ENCODE measurements at places on chromosomes 13 and 19. TPM values are rescaled to one million over a fixed set of nuclear protein-coding genes. Genes with fewer than 3 reads are reported as not detected.

DNA sequence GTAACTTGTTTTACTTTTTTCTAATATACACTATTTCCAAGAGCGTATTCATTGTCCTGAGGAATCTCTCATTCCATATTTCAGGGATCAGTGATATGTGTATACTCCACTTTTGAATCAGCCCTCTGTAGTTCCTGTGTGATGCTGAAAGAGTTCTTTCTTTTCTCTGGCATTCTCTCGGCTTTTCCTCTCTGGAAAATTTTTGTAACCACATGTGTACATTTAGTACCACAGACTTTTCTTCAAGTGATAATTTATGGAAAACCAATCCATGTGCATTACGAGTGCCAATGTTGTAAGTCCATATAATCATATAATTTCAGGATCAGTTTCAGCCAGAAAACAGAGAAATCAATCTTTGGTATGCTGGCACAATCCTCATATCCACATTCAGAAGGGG, 102.2 kb upstream of the MBNL2 start:
- DNase-seq: no peak

DNA sequence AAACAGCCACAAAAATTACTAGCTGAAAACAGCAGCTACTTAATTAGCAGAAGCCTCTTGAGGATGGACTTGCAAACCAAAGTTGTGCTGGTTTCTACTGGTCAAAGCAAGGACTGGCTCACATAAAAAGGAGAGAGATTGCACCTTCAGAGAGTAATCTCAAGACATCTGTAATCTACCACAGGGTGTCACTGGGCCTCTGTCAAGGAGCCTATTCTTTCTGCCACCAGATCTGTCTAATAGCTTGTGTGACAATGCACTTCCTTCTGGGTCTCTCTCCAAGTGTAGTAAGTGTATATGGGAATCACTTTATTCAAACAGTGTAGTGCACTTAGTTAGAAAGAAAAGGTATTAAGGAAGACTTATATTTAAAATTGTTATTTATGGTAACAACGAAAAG, 24.4 kb upstream of the ZNF561 start:
- peak; percentile 44 for DNase-seq

- DNase-seq: peak; percentile 96
Observed at GRCh38 chr19:2269244-2270156, 12.5 kb downstream of the PEAK3 start.

Gene EFNB2
- 4.8 TPM for total RNA-seq

- DNase-seq: no peak
Observed at GRCh38 chr19:23785982-23786381, 27.3 kb upstream of the ZNF681 start.

DNA sequence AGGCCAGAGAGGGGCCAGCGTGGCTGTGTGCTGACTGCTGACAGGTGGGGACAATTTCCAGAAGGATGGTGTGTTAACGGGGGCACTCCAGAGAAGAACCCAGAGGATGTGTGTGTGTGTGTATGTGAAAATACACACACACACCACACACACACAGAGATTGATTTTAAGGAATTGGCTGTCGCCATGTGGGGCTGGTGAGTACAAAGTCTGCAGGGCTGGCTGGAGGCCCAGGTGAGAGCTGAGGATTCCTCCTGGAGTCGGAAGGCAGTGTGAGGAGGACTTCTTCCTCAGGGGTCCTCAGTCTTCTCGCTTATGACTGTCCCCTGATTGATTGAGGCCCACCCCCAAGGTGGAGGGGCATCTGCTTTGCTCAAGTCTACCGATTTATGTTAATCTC, 7.6 kb upstream of the GJB6 start:
- no peak for DNase-seq

DNA sequence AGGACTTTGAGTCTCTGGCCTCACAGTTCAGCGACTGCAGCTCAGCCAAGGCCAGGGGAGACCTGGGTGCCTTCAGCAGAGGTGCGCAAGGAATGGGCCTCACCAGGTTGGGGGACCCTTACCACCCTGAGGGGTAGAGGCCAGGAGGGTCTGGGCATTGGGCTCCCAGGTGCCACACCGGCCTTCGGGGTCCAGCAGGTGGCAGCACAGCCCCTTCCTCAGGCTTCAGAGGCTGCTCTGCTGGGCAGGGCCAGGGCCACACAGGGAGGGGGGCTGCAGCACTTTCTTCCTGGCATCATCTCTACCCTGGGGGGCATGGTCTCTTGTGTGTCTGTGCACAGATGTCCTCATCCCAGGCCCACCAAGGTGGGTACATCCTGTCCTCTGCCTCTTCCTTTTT, 12.9 kb downstream of the PIN1 start:
- DNase-seq: no peak

- DNase-seq: no peak
Observed at GRCh38 chr19:18746401-18747325, 44.4 kb downstream of the COMP start.

Gene CCDC122
- total RNA-seq: 5.2 TPM

DNA sequence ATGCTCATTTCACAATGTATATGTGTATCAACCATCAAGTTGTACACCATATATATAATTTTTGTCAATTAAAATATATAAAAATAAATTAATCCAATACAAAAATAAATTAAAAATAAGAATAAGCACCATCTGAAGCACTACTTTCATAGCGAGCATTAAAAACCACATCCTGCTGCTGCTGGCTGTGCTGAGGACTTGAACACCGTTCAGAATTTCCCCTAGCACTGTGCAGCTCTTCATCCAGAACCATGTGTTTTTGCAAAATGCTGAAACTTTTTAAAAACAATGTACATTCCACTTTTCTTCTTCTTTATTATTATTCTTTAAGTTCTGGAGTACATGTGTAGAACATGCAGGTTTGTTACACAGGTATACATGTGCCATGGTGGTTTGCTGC, 40.0 kb upstream of the FOXO1 start:
- DNase-seq: no peak

DNA sequence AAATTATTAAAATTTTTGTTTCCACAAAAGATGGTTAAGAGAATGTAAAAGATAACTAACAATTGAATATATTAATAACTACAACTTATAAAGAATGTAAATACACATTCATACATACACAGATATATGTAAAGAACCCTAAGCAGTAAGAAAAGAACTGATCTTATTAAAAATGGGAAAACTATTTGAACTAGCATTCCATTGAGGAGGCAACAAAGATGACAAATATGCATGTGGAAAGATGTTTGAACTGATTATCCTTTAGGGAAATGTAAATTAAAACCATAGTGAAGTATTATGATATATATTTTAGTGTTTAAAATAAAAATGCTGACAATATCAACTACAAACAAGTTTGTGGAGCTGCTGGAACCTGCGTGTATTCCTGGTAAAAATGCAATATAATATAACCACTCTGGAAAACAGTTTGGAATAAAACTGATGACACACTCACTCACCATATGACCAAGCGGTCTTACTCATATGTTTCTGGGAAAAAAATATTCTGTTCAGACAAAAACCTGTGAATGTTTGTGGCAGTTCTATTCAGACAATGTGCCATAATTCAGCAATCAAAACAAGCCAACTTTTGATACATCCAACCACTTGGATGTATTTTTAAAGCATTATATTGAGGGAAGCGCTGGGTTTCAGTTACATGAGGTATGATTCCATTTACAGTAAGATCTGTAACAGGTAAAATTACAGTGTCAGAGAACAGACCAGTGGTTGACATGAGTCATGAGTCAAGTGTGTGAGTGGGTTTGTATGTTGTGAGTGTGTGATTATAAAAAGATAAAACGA, 694.4 kb upstream of the SLITRK5 start:
- peak; percentile 19 for DNase-seq

Gene EPSTI1
- 5.5 TPM for total RNA-seq

DNA sequence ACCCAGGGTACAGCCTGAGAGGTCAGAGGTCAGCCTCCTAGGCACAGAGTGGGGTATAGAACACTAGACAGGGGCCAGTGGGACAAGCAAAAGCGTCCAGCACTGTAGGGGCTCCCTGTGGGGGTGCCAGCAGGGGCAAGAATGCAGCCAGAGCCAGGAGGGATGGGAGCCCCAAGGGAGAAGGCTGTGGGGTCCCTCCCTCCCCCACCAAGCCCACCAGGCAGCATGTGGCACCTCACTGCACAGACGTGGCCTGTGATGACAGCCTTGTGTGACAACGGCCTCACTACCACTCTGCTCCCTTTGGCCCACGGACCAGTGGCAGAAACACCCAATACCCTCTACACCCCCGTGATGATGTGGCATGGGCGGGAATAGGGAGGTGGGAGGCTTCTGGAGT, 10.1 kb downstream of the ARMC6 start:
- DNase-seq: no peak
